Left renal pelvis (tissue), 4 donors: ENCODE measurements at places on chromosomes 3 and 15. TPM values are rescaled to one million over a fixed set of nuclear protein-coding genes. Genes with fewer than 3 reads are reported as not detected.

SETD2 gene
- 62.7 TPM for polyA plus RNA-seq

C3orf85 gene
- polyA plus RNA-seq, result 11.2 TPM

- no peak for DNase-seq
Measured at GRCh38 chr3:61808526-61808925, 247.2 kb downstream of the PTPRG start.

GRCh38 chr15:68313501-68314410 is 36.2 kb downstream of the FEM1B start:
- no peak for DNase-seq

- peak; percentile 39 for DNase-seq
Measured at GRCh38 chr15:38474155-38474757, 20.3 kb downstream of the FAM98B start.

GRCh38 chr15:42749266-42749665 is 12.3 kb upstream of the CDAN1 start:
- no peak for DNase-seq

TRPM1 gene
- polyA plus RNA-seq, result 0.67 TPM
